Kasumi-1 (cell line): ENCODE measurements at places on chromosomes 11 and 22.

- DNase-seq, result peak; percentile 9
Observed at GRCh38 chr22:39928536-39929520, 27.9 kb downstream of the GRAP2 start.

DNA sequence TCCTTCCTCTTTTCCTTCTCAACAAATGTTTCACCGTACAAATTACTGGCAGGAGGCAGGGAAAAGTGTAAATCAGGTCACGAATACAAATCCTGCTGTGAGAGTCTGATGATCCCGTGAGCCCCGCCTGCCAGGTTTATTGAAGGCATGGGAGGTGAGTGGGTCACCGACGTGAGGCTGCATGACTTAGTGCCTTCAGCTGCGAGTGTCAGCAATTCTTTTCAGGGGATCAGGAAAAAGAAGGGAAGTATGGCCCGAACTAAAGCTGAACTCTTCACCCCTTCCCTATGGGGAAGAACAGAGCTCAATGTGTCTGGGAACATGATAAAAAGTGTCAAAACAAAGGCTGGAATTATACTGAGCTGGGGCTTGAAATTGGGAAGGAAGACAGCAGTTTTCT lies 166.2 kb downstream of the OPCML start:
- no peak for DNase-seq

- peak; percentile 21 for DNase-seq
Observed at GRCh38 chr11:78045851-78046485, 17.7 kb upstream of the THRSP start.

DNA sequence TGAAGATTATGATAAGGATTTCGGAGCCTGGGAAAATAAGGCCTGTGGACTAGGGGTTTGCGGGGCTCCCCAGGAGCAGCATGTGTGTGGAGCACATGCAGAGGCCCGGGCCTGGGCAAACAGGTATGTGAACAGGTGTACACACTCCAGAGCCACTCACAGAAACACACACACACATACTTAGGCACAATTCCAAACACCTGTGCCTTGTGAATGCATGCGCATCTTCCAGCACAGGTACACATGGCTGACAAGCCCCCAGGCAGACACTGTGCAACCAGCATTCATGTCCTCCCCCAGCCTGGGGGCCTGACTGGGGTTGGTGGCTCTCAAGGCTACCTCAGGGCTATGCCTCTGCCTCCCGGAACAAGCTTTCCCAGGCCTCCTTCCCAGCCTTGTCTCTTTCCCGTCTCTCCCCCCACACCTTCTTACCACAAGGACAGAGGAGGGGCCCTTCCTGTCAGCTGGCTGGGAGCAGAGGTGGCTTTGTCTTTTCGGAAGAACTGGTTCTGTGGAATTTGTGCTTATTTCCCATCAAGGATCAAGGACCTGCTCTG lies 2.6 kb upstream of the P2RY6 start:
- DNase-seq, result no peak

GRCh38 chr22:45807156-45807915 lies 135.7 kb downstream of the ATXN10 start:
- no peak for DNase-seq

DNA sequence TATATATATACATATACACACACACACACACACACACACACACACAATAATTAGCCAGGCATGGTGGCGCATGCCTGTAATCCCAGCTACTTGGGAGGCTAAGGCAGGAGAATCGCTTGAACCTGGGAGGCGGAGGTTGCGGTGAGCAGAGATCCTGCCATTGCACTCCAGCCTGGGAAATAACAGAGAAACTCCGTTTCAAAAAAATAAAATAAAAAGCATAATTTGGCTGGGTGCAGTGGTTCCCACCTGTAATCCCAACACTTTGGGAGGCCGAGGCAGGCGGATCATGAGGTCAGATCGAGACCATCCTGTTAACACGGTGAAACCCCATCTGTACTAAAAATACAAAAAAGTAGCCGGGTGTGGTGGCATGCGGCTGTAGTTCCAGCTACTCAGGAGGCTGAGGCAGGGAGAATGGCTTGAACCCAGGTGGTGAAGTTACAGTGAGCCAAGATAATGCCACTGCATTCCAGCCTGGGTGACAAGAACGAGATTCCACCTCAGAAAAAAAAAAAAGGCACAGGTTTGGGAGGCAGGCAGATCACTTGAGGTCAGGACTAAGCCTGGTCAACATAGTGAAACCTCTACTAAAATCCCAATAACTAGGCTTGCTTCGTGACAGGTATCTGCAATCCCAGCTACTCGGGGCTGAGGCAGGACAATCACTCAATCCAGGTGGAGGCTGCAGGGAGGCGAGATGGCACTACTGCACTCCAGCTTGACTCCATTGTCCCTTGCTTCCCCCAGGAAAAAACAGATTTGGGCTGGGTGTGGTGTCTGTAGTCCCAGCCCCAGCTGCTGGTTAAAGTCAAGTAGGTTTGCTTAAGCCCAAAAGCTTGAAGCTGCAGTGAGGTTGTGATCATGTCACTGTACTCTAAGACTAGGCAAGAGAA lies 11.8 kb upstream of the WDR74 start:
- DNase-seq, result no peak

GRCh38 chr11:86708669-86709068 lies 36.3 kb upstream of the ME3 start:
- no peak for DNase-seq

- no peak for DNase-seq
Observed at GRCh38 chr22:34344702-34345101, 424.4 kb upstream of the LARGE1 start.

- no peak for DNase-seq
Observed at GRCh38 chr11:113286009-113286408, 28.4 kb upstream of the TTC12 start.

GRCh38 chr11:117925198-117925925 lies 3.8 kb downstream of the TMPRSS13 start:
- no peak for DNase-seq

- no peak for DNase-seq
Observed at GRCh38 chr11:15871904-15872626, 484.3 kb downstream of the SOX6 start.

DNA sequence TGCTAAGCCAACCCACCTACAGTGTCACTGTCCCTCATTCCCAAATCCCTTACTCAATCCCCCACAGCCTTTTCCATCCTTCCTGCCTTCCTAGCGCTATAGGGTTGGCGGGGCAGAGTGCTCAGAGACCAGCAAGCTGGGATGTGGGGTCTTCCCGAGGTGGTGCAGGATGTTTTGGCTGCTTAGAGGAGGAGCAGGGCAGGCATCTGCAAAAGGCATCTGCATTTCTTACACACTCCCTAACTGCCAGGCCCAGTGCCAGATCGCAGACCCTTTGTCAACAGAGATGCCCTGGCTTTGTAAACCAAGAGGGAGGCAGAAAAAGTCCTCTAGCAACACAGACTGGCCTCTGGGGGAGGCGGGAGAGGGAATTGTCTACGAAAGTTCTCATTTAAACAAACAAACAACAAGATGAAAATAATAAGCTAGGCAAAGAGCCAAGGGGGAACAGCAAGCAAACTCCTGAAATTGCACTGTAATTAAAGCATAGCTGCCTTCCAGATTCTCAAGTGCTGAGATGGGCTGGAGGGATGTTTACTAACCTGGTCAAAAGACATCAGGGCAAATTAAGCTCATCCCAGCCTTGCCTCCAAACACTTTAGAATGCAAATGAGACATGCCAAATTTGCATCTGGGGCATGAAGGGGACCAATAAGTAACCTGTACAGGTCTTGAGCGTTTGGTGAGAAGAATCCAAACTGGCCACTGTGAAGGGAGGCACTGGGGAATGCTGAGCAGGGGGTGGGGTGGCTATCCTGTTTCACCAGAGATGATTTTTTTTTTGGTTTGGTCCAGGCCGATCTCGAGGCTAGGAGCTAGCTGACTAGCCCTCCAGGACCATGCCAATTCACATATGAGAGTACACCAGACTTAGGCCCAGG lies 38.1 kb upstream of the ADA2 start:
- DNase-seq, result no peak

DNA sequence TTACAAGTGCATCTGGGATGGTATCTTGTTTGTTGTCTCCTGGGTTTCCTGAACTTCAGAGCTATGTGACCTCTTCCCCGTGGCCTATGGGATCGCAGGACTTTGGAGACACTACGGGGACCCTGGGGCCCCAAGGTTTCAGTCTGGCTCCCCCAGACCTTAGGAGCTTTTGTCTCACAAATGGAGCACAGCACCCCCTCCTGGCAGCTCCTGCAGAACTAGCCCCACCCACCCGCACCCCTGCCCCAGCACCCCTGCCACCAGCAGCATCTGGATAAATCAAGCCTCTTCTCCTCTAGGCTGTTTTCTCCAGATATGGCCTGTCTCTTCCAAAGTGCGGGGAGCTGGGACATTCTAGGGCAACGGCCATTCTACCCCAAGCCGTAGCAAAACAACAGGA lies 10.4 kb downstream of the RCOR2 start:
- peak; percentile 28 for DNase-seq

DNA sequence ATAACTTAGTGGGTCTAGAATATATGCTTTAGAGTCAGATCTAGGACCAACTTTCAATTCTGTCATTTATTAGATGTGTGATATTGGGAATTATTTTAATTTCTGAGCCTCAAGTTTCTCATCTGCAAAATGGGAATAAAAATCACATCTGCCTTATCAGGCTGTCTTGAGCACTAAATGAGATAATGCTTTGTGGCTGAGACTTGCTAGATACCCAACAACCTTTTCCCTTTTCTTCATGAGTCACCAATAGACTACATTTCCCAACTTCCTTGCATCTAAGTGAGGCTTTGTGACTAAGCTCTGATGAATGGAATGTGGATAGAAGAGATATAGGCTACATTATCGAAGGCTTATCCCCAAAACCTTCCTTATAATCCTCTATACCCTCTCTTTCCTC lies 220.7 kb upstream of the SESN3 start:
- peak; percentile 32 for DNase-seq

GRCh38 chr22:45971408-45972028 lies 5.4 kb downstream of the WNT7B start:
- no peak for DNase-seq

GRCh38 chr11:78230161-78230877 lies 41.6 kb downstream of the USP35 start:
- DNase-seq, result no peak

- peak; percentile 12 for DNase-seq
Observed at GRCh38 chr11:106917973-106918372, 100.3 kb downstream of the GUCY1A2 start.

GRCh38 chr11:69487849-69488542 lies 6.5 kb downstream of the LINC01488 start:
- no peak for DNase-seq

DNA sequence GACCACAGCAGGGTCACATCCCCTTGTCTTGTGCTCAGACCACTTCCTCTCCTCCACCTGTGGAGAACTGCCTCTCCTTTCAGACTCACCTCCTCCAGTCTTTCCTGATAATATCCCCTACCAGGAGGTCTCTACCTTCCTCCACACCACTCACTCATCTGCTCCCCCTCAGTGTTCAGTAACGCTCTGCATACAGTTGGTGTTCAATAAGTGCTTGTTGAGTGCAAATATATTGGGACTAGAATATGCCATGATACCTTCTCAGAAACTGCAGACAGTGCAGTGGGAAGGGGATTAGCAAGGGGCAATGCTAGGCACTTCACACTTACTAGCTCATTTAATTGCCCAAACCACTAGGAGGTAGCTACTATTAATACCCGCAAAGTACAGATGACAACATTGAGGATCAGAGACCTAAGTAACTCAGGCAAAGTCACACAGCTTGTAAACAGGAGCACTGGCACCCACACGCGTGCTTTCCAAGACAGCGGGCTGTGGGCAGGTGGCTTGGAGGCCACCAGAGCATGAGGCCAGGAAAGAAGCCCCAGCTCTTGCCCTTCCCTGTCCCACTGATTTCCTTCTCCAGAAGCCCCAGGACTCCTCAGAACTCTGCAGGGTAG lies 8.1 kb upstream of the PDE2A start:
- no peak for DNase-seq

DNA sequence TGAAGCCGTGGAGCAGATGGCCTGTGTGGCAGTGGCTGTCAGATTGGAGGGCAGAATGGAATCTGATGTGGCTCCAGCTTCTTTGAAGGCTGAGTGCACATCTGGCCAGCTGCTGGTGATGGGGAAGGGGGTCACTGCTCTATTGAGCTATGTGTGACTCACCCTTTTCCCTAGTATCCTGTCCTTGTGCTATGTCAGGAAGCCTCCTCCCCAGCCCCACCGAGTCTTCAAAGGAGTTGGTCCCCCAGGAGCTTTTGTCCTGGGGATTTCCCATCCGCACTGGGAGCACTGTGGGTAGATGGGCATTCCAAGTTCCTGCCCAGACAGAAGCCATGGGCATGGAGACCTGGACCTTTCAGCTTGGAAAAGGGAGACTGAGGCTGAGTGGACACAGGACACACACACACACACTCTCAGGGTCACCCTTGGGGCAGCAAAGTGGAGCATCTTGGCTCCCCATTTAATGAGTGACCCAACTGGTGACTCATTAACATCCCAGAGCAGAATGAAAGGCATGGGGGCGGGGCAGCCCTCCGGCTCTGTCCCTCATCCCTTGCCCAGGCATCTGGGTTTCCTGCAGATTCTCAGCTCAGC lies 3.3 kb downstream of the SERPINH1 start:
- no peak for DNase-seq

DNA sequence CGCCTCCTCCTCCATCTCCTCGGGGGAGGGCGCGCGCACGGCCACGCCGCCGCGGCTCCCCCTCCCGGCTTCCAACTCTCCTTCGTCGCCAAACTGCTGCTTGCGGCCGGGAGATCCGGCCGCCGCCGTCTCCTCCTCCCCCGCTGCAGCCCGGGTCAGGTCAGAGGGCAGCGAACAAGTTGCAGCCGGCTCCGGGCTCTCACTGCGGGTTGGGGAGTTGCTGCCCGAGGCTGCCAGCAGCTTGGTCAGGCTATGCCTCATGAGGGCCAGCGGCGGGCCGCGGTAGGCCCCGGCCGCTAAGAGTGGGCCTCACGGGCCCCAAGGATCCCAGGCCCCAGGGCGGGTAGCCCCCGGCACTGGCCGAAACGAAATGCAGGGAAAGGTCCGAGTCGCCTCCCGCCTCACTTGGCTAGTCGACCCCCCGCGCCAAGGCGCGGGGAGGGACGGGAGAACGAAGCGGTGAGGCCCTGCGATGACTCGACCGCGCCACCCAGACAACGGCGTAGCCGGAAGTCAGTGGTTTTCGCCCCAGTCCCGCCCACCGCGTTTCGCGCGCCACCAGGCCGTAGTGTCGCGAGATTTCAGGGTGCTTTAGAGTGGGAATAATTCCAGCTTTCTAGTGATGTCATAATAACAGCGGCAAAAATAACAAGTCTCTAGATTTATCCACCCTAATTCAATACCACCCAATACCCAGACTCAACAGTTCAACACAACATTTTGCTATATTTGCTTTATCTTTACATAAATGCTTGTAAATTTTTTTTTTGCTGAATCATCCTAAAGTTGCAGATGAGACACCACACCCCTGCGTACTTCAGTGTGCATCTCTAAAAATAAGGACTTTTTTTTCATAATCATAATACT lies at the start of gene CREBZF:
TSS of gene CREBZF (minus strand) at position 515 of the 867 bp plus-strand sequence. CDS start at position 261, 254 bp downstream.
- DNase-seq, result peak; percentile 94

GRCh38 chr11:128948583-128948982 lies 5.9 kb upstream of the TP53AIP1 start:
- DNase-seq, result peak; percentile 7

- DNase-seq, result no peak
Observed at GRCh38 chr11:57637626-57638004, 12.1 kb downstream of the YPEL4 start.
